ENCODE measurements at places on chromosomes 7 and 10. TPM values are rescaled to one million over a fixed set of nuclear protein-coding genes. Genes with fewer than 3 reads are reported as not detected.
A peak's percentile ranks its signal among the peaks of the same experiment; 100 is the strongest.

DNA sequence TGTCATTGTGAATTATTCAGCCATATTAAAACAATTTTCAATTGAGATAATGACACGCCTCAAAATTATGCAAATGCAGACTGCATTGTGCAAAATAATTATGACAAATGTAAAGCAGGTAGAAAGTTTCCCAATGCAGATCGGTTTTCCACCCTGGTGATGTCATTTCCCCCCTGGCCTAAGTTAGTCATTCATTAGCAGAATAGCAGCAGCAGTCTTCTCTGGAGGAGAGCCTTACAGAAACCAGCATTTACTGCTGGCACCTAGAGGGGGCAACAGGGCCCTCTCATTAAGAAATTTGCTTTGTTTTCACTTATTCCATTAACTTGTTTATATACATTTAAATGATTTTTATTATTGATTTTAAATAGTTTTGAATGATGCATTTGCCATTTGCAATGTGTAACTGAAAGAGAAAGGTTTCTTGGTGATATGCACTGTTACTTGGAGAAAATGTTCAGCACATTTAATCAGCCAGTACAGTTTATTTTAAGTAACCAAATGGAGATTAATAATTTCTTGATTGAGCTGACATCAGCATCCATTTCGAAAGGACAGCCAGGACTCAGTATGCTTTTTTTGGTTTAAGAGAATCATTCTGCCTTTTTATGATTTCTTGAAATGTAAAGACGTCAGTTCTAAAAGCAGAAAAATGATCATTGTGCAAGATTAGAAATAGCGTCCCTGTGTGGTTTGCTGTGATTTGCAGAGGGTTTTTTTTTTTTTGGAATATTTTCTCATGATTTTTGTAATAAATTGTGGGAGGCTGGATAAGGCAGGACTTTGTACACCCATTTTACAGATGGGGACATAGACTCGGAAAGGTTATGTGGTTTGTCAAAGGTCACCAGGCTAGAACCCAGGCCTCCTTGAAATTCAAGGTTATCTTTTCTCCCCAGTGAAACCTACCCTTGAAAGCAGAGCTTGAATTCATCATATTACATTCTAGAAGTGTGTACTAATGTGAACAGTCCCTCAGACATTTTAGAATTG, 3.5 kb downstream of the ARID5B start:
- peaks cover 2% of the 10 kb centered on the region for H3K27me3 ChIP-seq
- peak overlapping the region; percentile 86 for H3K27ac ChIP-seq
- H3K4me1 ChIP-seq: peaks cover 26% of the 10 kb centered on the region

- no peak overlapping the region for H3K27ac ChIP-seq
- H3K27me3 ChIP-seq: no peaks in the 10 kb centered on the region
- no peak for DNase-seq
- peaks cover 3% of the 10 kb centered on the region for H3K36me3 ChIP-seq
- peaks cover 7% of the 10 kb centered on the region for H3K4me1 ChIP-seq
These were observed 10.7 kb downstream of the INPP5A start for GRCh38 chr10:132548106-132548823.

- H3K4me1 ChIP-seq: peaks cover 59% of the 10 kb centered on the region
- H3K27me3 ChIP-seq: no peaks in the 10 kb centered on the region
- no peaks in the 10 kb centered on the region for H3K36me3 ChIP-seq
These were observed 192.3 kb downstream of the REEP3 start for GRCh38 chr10:63713191-63714144.

GRCh38 chr10:32953277-32953927, 4.6 kb downstream of the ITGB1 start:
- no peaks in the 10 kb centered on the region for H3K27me3 ChIP-seq
- no peak for DNase-seq
- peak overlapping the region; percentile 77 for H3K27ac ChIP-seq
- peaks cover 77% of the 10 kb centered on the region for H3K4me1 ChIP-seq
- peak overlapping the region; percentile 90 for H3K4me3 ChIP-seq

- H3K36me3 ChIP-seq: peaks cover 5% of the 10 kb centered on the region
- DNase-seq: peak; percentile 19
- peaks cover 31% of the 10 kb centered on the region for H3K4me1 ChIP-seq
- peaks cover 1% of the 10 kb centered on the region for H3K27me3 ChIP-seq
- H3K27ac ChIP-seq: peak overlapping the region; percentile 54
- peak overlapping the region; percentile 91 for H3K4me3 ChIP-seq
These were observed 111.9 kb upstream of the RHEB start for GRCh38 chr7:151631570-151631952.

Gene CNOT4
- total RNA-seq: 23.2 TPM

Data from HFFc6 (cell line).